ENCODE measurements at places on chromosomes 6 and 20.

DNA sequence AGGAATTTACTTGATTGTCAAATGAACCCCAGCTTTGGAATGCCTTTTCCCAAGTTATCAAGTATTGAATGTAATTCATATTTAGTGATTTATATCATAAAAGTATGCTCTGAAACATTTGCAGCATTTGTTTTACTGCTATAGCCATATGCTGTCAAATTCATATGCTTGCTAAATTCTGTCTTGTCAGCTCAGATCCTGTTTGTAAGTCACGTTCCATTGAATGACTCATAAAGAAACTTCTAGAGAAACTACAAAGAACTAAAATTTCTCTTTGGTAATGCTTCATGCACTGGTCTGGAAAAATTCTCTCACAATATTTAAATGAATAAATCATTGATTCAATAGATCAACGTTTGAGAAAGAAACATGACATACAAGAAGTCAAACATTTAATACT lies 445.9 kb downstream of the PHF3 start:
- DNase-seq: no peak

DNA sequence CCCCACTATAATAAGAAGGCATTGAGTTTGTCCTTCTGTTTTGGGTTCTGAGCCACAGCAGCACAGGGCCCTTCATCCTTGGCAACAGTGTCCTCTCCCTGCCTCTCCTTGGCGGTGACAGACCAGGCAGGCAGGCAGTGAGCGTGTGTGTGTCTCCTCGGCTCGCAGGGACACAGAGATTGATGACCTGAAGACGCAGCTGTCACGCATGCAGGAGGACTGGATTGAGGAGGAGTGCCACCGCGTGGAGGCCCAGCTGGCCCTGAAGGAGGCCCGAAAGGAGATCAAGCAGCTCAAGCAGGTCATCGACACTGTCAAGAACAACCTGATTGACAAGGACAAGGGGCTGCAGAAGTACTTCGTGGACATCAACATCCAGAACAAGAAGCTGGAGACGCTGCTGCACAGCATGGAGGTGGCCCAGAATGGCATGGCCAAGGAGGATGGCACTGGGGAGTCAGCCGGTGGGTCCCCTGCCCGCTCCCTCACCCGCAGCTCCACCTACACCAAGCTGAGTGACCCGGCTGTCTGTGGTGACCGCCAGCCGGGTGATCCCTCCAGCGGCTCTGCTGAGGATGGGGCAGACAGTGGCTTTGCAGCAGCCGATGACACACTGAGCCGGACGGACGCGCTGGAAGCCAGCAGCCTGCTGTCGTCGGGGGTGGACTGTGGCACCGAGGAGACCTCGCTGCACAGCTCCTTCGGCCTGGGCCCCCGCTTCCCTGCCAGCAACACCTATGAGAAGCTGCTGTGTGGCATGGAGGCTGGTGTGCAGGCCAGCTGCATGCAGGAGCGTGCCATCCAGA lies 24.0 kb downstream of the SDCBP2 start:
- DNase-seq: no peak

DNA sequence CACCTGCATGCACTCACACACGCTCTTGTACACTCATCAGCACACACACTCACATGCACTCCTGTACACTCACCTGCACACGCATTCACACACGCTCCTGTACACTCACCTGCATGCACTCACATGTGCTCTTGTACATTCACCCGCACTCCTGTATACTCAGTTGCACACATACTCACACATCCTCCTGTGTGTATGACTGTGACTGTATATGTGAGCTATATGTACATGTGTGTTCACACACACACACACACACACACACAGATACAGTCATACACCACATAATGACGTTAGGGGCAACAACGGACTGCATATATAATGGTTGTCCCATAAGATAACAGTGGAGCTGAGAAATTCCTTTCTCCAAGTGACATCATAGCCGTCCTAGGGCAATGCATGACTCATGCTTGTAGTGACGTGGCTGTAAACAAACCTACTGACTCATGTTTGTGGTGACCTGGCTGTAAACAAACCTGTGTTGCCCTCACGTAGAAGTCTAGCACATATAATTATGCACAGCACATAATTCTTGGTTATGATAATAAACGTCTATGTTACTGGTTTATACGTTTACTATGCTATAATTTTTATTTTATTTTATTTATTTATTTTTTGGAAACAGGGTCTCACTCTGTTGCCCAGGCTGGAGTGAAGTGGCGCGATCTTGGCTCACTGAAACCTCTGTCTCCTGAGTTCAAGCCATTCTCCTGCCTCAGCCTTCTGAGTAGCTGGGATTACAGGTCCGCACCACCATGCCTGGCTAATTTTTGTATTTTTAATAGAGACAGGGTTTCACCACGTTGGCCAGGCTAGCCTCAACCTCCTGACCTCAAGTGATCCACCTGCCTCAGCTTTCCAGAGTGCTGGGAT lies 22.8 kb upstream of the TAF4 start:
- no peak for DNase-seq

DNA sequence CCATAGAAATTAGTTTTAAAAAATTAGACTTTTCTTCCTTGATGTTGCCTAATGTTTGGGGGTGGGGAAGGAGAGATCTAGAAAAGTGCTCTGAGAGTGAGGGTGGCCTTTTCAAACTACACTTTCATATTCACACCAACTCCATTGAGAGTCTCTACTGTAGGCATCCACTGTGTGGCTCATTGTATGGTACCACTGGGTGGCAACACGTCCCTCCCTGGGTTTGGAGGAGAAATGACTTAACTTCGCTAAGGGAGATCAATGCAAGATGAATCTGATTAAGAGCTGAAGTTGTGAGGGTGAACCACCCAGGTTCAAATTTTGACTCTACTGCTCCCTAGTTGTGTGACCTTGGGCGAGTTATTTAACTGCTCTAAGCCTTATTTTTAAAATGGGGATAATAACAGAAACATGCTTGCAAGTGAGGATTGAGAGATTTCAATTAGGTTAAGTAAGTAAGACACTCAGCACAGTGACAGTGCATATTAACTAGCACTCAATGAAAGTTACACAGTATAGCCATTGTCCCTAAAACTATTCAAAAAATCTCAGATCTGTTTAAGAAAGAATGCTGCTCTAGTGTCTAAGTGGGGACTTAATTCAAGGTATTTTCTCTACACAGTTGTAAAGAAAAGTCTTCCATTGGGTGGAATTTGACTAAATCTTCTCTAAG lies 193.5 kb upstream of the CNR1 start:
- DNase-seq: no peak

- no peak for DNase-seq
Measured at GRCh38 chr6:17392978-17393891, at the start of gene CAP2. TSS of gene CAP2 (plus strand) at chr6:17393595. CDS start at chr6:17421556, 27,961 bp downstream.

- no peak for DNase-seq
Measured at GRCh38 chr6:154196333-154196885, 157.4 kb downstream of the OPRM1 start.

GRCh38 chr6:36040958-36041357 lies 13.3 kb downstream of the MAPK14 start:
- DNase-seq: no peak

- DNase-seq: no peak
Measured at GRCh38 chr20:22446613-22447446, 137.5 kb downstream of the FOXA2 start.

DNA sequence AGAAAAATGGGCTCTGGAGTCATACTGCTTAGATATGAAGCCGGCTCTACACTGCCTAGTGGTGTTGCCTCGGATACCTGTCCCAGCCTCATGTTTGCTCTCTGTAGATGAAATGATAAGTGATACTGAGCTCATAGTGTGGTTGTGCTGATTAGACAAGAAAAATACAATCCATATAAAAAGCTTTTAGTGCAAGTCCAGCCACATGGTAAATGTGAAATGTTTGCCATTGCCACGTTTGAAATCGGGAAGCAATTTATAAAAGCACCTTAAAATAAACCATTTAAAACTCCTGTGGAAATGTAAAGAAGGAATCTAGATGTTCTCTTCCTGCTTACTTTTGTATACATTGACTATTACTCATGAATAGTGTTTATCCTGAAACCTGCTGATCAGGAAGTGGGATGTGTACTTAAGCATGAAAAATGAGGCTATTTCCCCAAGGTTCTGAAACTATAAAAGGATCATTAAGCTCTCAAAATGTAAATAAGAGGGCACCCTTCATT lies 13.1 kb upstream of the PBOV1 start:
- DNase-seq: no peak
